ENCODE measurements at places on chromosomes 7 and 10.

GRCh38 chr7:80783678-80784327, 135.0 kb downstream of the SEMA3C start:
- no peak for DNase-seq

GRCh38 chr10:42519761-42520460, 118.5 kb downstream of the ZNF33B start:
- no peak for DNase-seq

- DNase-seq = no peak
Observed at GRCh38 chr7:132412435-132412834, 163.8 kb downstream of the PLXNA4 start.

GRCh38 chr10:9875353-9875752, 1142.3 kb upstream of the CELF2 start:
- no peak for DNase-seq

- no peak for DNase-seq
Observed at GRCh38 chr10:102704915-102705314, 9.3 kb downstream of the ARL3 start.

DNA sequence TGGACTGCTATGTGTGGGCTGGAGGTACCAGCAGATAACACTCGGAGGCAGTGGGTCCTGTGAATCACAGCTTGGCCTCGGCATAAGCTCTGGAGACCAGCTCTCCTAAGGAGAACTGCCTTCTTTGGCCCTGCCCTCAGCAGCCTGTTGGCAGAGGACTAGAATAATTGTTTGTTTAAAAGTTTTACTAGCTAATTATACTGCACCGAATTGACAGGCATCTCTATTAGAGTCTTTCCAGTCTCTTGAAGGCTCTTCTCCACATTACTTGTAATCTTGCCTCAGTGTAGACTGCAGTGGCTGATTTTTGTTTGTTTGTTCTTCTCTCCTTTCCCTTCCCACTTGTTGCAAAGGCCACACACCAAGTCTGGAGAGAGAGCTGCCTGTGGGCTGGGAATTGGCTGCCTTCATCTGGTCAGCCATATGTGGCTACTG, 183.2 kb downstream of the AUTS2 start:
- no peak for DNase-seq

DNA sequence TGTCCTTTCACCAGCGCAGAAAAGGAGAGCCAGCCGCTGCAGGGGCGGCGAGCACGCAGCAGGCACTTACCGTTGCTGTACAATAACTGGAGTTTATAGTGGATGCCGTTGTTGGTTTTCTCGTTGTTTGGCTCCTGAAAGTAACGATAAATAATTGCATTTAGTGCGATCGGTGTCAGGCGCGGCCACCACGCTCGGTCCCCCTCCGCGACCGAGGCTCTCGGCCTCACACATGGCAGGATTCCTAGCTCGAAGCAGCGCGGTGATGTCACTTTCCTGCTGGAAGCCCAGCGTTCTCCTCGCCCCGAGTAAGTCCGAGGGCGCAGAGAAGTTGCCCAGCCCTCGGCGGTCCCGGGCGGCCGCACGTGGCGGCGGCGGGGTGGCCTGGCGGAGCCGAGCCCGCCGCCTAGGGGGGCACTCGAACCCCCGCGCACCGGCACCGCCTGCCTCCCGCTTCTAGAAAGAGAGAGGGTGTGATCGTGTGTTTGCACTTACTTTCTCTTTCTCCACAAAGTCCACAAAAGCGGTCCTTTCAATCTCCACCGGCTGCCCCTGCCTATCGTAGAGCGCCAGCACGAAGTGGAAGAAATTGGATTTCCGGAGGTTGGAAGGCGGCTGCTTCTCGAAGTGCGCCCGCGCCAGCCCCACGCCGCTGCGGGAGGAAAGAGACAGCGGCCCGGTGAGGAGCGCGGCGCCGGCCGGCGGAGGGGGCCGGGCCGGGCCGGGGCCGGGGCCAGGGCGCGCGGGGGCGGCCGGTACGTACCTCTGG, 1.0 kb downstream of the EBF3 start:
- no peak for DNase-seq

DNA sequence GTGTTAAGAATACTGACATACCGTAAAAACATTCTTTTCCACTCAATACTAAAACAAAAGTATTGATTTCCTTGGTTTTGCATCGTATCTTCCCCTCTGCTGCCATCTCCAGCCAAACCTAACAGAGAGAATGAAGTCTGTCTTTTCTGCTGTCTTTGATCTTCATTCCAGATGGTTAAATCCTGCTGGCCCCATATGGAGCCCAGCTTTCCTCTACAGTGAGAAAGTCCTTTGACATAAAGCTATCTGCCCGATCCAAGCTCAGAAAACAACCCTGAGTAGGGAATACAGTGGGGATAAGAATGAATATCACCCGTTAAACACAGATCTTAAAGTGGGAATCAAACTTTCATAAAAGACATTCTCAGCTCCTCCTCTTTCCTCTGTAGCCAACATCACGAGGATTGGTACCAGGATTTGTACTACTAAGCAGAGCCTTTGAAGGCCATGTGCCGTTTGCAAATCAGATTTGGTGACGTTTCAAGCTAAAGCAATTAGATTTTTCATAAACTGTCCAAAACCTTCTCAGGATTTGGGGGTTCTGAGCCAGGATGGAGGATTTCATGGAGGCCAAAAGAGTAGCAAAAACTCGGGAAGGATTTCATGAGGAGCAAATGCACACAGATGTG, 30.8 kb upstream of the GPAM start:
- DNase-seq = no peak

DNA sequence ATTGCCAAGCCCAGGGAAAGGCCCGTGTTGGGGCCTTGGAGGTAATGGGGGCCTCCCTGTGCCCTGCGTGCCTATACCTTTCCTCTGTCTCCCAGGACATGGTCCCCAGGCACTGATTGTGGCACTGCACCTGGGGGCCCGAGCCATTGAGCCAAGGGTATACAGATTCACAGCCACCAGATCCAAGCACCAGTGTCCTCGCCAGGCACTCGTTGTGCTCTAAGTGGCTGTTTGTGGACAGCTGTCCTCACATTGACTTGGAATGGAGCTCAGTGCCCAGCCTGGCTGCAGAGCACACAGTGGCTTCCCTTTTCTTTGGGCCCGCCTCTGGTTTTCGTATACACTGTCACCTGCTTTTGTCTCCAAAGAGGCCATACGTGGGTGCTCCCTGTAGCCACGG, 72.0 kb upstream of the BTBD16 start:
- DNase-seq = no peak

GRCh38 chr10:68781613-68782574, 45.4 kb upstream of the STOX1 start:
- DNase-seq = no peak

- no peak for DNase-seq
Observed at GRCh38 chr10:84334811-84335210, 6.4 kb downstream of the CCSER2 start.

DNA sequence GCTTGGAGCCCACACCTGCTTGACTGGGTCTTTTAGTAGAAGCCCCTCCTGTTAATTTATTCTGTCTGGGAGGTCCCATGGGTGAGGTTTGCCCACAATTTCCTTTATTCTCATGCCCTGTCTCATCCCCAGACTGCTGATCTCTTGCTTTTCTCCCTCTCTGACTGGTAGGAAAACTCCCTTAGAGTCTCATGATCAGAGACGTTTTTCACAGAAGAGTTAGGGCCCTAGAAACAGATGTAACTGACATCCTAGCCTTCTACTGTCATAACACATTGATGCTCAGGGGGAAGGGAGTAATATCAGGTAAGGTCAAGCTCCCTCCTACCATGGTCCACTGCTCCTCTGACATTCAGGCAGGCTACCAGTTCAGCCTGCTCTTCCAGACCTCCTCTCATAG, 43.7 kb upstream of the WASL start:
- no peak for DNase-seq

DNA sequence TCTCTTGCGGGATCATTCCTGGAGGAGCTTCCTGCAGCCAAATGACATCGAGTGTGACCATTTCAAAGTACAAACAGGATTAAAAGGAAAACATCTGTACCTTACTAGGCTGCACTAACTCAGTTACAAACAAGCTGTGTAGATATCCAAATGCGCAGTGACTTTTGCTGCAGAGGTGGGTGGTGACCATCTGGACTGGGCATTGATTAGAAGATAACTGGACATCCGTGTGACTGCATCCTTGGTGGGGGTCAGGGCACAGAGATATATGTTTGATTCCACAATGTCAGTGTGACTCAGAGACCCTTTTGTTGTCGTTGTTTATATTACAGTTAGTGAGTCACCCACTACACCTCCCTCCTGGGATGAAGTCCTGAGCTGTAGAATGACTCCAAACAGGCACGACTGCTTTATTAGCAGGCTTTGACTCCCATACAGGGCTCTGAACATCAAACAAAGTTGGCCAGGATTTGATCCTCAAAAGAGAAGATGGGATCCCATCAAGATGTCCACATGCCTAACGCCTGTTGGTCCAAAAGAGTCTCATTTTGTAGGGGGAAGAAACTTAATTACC, 56.7 kb upstream of the SDK1 start:
- no peak for DNase-seq

GRCh38 chr10:121091961-121092719, 241.0 kb downstream of the WDR11 start:
- DNase-seq = no peak

- DNase-seq = no peak
Observed at GRCh38 chr10:72540193-72540807, 85.6 kb downstream of the MICU1 start.

GRCh38 chr7:16747102-16747501, 6.5 kb upstream of the TSPAN13 start:
- no peak for DNase-seq

- DNase-seq = no peak
Observed at GRCh38 chr7:127692200-127692599, 40.2 kb downstream of the SND1 start.

DNA sequence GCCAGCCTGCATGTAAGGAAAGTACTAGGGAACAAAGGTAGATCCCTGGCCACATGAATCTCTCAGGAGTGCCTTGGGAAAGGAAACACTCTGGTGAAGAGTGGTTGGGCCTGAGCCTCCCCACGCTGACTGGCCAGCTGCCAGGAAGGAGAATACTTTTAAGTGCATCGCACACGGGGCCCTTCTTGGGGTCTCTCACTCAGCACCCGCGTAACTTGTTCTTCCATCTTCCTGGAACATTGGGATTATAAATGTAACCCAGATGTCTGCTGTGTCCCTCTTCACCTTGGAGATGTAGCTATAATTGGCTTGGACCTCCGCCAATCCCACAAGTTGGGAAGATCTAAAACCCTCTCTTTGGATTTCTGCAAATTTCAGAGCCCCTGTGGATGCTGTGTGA, 4.4 kb upstream of the GLI3 start:
- DNase-seq = no peak

- DNase-seq = no peak
Observed at GRCh38 chr7:118478931-118479330, 254.4 kb downstream of the ANKRD7 start.

GRCh38 chr10:109622566-109622965, 300.7 kb downstream of the XPNPEP1 start:
- DNase-seq = no peak

DNA sequence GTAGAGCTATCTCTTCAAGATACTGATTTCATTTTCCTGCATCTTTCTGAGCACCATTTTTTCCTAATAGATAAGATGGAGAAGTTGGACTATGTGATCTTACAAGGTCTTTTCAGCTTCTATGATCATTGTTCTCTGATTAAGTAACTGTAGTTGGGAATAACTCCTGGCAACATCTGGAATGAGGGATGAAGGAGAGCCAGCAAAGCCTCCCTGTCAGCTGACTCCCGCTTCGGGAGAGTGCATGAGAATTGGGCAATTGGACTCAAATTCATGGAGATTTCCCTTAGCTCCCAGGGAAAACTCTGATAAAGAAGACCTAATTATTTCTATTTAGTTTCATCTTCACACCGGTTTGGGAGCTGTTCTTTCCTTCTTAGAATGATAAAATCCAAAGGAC, 146.1 kb downstream of the CCDC71L start:
- DNase-seq = no peak

DNA sequence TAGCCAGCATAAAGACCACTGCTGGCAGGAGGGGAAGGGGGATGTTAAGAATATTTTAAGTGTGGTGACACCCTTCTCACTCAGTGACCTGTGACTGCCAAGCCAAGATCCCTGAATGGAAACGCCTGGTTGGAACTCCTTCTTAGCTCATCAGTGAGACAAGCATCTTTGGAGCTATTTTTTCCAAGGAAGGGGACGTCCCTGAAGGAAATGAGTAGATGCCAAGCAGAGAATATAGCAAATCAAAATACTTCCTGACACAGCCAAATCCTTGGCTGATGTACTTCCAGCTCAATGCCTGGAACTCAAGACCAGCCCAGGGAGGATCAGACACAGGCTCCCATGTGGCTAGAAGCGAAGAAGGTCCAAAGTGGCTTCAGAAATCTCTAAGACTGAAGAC, 82.2 kb downstream of the SORBS1 start:
- no peak for DNase-seq

- no peak for DNase-seq
Observed at GRCh38 chr10:44463511-44464121, 78.7 kb upstream of the CXCL12 start.

- DNase-seq = no peak
Observed at GRCh38 chr10:178208-178607, 43.0 kb downstream of the ZMYND11 start.

DNA sequence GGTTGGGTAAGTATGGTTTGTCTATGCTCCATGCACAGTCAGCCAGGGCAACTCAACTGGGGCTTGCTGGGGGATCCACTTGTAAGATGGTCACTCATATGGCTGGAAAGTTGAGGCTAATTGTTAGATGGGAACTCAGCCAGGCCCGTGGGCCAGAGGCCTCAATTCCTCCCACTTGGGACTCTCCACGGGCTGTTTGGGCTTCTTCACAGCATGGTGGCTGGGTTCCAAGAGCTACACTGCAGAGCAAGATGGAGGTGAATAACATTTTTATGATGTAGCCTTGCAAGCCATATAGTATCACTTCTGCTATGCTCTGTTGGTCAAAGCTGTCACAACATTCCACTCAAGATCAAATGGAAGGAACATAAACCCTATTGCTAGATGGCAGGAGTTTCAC, 39.2 kb downstream of the ELMO1 start:
- DNase-seq = no peak

- DNase-seq = no peak
Observed at GRCh38 chr7:2436341-2437104, 33.1 kb downstream of the CHST12 start.

DNA sequence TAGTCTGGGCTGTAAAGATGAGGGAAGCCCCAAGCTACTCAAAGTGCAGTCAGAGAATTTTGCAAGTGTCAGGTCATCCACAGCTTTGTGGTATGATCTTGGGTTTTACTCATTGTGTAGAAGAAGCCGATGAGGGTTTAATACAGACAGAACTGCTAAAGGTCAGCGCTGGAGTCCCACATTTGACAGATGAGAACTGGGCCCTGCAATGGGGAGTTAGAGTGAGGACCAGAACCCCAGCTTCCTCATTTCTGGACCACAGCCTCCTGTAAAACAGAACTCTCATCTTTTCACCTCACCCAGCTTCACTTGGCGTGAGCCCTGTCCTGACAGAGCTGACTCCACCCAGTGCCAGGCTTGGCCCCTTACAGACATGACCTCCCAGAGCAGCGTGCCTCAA, 20.1 kb downstream of the LRRC20 start:
- no peak for DNase-seq

GRCh38 chr10:52040486-52040885, 273.6 kb upstream of the DKK1 start:
- DNase-seq = no peak

GRCh38 chr7:50367100-50367499, 62.6 kb downstream of the IKZF1 start:
- DNase-seq = no peak

- DNase-seq = no peak
Observed at GRCh38 chr7:80243425-80243824, 108.8 kb downstream of the GNAI1 start.
